ENCODE measurements at places on chromosomes 16 and 17.

- DNase-seq = peak; percentile 18
Observed at GRCh38 chr17:35627417-35627816, 40.3 kb downstream of the AP2B1 start.

DNA sequence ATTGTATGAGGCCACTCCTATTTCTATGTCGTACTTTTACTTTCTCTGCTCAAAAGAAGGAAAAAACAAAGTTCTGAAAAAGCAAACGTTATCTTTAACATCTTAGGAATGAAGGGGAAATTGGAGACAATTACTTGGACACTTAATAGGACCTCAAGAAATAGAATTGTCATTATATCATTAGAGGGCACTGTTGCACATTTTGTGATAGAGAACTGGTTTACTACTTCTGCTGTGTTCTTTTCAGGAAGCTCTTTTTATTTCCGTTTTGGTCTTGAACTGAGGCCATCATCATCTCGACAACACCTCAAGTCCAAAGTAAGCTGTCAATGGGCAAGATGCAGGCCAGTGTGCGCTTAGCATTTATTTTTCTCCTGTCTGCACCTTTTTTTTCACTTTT lies 14.6 kb downstream of the COG4 start:
- no peak for DNase-seq

GRCh38 chr16:26386096-26386495 lies 680.6 kb upstream of the C16orf82 start:
- DNase-seq = no peak

DNA sequence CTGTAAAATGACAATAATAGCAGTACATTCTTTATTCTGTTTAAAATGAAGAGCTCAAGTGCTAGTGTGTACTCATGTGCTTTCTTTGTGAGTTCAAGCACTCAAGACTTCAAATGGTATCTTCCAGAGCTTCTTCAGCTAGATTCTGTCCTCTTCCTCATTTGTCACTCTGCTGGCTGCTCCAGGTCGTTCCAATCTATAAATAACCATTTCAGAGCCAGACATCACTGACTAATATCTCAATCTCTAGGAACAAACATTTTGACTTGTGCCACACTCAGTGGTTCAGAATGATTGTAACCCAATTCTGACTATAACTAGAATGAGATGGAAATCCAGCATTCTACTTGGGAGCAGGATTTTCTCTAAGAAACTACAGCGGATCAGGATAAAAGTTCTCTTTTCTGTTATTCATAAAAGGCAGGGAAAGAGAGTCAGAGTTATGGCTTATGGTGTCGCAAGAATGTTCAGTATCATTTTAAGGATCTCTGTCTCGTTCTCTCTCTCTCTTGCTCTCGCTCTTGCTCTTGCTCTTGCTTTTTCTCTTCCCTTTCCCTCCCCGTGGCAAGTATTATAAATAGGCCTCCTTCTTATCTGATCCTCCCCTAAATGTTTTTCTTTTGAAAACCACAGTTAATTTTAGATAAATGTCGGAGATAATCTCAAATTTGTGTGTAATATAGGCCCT lies 116.3 kb upstream of the MAF start:
- no peak for DNase-seq

GRCh38 chr17:74864866-74865395 lies 5.2 kb upstream of the GRIN2C start:
- DNase-seq = peak; percentile 56

- DNase-seq = no peak
Observed at GRCh38 chr16:24045641-24046040, 209.9 kb downstream of the PRKCB start.

DNA sequence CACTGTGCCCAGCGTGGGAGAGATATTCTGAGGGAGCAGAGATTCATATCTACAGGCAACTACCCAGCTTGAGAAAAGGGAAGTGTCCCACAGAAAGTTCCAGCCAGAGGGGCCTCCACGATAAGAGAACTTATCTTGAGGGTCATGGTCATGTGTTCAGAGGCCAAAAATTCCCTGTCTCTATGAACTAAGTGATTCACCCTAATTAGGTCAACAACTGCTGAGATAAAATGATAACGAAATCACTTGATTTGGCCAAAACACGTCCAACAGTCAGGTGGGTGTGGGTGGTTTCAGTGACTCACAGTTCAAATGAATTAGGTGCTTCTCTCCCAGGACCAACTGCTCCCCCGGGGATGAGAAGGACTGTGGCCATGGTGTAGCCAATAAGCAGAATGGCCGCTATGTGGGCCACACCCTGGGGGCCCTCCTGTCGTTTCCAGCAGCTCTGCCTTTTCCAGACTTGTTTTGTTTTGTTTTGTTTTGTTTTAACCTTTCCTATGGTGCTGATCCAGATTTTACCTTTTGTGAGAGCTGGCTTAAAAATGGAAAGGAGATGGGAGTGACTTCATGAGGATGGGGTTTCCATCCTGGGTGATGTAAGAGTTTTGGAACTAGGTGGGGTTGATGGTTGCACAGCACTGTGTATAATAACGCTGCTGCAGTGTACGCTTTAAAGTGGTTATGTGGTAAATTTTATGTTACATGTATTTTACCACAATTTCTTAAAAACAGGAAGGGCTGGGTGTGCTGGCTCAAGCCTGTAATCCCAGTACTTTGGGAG lies 8.7 kb downstream of the DNAI2 start:
- DNase-seq = no peak

GRCh38 chr17:80586846-80587228 lies 42.2 kb downstream of the RPTOR start:
- DNase-seq = peak; percentile 61

DNA sequence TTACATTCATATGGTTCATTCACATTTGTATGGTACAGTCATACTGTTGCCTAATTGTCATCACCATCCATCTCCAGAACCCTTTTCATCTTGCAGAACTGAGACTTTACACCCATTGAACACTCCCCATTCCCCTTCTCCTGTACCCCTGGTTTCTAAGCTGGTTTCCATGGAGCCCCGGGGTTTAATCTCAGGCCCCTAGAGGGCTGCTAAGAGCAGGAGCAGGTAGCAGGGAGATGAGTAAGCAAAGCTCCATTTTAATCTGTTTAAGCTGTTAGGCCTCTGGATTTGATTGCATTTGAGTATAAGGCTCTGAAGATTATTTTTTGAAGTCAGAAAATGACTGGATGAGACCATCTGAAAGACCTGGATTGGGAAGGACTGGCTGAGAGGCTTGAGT lies 68.5 kb upstream of the RPL38 start:
- no peak for DNase-seq

GRCh38 chr17:65659512-65659911 lies 98.1 kb upstream of the AXIN2 start:
- no peak for DNase-seq

DNA sequence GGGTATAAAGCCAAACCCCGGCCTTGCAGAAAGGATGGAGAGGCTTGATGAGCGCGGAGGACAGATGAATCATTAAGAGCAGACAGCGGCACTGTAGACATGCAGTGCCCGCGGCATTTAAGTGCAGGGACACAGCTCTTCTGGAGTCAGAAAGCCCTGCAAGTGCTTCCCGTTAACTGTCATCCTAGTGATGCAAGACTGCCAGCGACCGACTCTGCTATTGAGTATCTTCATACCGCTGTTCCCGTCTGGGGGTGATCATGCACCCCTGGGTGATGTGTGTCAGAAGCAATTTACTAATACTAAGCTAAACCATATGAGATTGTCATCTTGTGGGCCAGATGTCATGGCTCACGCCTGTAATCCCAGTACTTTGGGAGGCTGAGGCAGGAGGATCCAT lies 101.0 kb downstream of the ABCC6 start:
- DNase-seq = no peak

DNA sequence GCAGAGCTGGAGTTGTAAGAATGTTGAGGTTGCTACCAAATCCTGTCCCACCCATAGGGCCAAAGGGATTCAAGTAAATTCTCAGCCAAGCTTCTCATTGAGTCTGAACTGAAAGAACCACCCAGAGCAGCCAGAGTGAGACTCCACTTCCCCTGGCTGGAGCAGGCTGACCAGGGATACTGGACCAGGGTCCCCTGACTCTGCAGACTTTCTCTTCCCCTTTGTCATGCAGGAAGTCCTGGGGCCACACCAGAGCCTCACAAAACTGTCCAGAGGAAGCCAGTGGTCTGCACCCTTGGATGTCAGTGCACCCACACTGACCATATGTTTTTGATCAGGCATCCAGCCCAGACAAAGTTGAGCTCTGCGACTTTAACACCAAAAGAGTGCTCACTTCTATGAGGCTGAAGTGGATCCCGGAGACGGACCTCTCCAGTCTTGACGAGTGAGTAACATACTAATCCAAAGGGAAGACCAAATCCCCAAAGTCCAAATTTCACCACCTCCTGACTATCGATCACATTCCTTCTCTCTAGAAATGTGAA lies 4.1 kb downstream of the NXN start:
- DNase-seq = no peak

- DNase-seq = no peak
Observed at GRCh38 chr17:6160232-6160555, 90.0 kb downstream of the WSCD1 start.

GRCh38 chr17:2194889-2195335 lies 108.7 kb downstream of the SMG6 start:
- DNase-seq = no peak

DNA sequence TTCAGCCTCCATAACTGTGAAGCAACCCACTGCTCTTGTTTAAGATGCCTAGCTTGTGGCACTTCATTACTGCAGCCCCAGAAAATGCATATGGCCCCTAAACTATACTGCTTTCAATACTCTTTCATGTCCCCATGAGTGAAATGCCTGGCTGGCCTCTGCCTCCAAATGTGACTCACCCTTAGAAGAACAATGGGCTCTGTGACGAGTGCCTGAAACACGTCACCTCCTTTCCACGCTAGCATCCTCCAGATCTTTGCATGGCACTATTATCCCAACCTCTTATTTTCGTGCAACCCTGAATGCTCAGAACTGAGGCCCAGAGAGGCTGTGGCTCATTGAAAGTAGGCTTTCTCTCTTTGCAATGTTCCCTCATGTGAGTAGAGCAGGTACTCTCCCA lies 233.1 kb downstream of the CBLN1 start:
- no peak for DNase-seq

- no peak for DNase-seq
Observed at GRCh38 chr17:38507921-38508569, 79.8 kb downstream of the ARHGAP23 start.

DNA sequence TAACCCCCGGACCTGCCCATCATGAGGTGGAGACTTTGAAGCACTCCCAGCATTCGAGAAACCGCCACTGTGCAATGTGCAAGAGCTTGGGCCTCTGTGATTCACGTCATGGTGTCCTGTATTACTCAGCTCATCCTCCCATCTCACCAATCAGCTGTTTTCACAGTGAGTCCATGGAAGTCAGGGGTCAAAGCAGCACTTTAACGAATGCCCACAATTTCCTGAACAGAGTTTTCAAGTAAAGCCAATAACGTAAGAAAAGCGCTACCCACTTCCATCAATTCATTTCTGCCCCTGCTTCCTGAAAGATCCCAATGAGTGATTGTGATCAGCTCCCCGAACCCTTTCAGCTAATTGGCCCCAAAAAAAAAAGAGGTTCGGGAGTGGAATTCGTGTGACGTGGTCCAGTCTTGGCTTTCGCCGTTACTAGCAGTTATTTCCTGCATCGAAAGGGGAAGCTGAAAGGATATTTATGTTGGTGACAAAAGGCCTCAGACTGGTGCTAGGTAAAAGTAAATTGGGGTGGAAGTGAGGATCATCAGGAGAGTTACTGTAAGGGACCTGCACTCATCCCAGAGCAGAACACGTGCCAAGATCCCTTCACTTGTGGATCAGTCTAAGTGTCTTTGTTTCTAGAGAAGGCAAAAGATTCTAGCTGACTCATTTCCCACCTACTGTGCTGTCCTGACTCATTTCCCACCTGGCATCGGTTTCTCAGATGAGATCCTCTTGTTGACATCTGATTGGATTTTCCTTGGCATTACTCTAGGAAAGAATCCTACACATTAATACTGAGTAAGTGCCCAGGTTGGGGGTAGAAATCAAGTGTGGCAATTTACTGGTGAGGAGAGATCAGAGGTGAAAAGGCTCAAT lies 136.7 kb upstream of the NUDT7 start:
- DNase-seq = no peak

DNA sequence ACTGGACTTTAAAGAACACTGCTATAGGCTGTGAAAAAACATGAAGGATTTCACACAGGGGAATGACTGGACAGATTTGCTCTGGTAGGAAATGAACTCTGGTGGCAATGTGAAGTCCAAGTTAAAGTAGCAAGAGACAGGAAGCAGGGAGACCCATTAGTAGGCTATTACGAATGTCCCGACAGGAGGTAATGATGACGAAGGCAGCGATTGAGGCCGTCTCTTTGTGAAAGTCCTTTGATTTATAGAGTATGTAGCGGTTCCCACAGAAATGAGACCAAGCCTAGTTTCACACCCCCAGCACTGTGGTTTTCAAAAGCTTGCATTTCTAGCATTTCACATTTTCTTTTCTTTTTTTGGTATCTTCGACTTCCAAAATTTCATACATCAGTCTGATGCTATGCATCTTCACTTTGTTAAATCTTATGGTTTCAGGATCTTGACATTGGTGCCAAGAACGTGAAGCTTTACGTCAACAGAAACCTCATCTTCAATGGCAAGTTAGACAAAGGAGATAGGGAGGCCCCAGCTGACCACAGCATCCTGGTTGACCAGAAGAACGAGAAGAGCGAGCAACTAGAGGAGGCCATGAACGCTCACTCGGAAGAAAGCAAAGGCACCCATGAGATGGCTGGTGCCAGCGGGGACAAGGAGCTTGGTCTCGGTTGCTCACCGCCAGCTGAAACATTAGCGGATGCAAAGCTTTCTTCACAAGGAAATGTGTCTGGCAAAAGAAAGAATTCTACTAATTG lies 189.8 kb downstream of the KATNIP start:
- no peak for DNase-seq

DNA sequence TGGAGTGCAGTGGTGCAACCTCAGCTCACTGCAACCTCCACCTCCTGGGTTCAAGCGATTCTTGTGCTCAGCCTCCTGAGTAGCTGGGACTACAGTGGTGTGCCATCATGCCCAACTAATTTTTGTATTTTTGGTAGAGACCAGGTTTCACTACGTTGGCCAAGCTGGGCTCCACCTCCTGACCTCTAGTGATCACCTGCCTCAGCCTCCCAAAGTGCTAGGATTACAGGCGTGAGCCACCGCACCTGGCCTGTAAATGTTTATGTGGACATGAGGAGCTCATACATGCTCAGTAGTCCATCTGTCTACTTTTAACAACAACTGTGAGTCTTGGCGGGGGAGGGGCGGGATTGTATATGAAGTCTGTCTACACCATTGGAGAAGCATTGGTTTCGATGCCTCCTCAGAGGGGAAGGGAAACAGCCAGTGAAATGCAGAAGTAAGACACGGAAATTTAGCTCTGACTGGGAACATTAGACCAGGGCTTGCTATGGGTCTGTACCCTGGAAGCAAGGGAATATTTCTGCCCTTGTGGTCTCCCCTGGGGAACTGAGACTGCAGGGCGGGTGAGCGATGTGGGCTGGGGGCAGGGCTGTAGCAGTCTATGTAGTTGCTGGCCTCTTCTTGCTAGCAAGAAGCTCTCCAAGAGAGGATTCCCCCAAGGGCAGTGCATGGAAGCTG lies 9.3 kb downstream of the NUBP1 start:
- DNase-seq = no peak
